ENCODE measurements at places on chromosomes 13 and 19.
A peak's percentile ranks its signal among the peaks of the same experiment; 100 is the strongest.

GRCh38 chr13:48297131-48297786 is 6.3 kb upstream of the RB1 start:
- no peak for DNase-seq

- DNase-seq: no peak
Observed at GRCh38 chr19:2170987-2171348, 7.2 kb downstream of the DOT1L start.

DNA sequence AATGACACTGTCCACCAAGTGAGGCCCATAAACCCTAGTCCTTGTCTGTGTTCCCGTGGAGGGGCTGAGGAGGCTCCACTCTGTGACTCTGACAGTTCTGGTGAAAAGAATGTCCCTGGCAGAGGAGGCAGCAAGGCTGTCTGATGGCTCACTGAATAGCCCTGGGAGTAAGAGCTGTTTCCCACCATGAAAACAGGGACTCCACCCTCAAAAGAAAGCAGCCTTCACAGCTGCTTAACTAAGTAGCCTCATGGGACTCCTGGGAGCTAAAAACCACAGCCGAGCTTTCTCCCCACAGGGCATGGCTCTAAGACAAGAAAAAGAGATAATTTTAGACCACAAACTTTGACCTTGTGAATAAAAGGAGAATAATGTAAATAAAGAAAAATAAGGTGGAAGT is 135.1 kb upstream of the FRY start:
- DNase-seq: no peak

DNA sequence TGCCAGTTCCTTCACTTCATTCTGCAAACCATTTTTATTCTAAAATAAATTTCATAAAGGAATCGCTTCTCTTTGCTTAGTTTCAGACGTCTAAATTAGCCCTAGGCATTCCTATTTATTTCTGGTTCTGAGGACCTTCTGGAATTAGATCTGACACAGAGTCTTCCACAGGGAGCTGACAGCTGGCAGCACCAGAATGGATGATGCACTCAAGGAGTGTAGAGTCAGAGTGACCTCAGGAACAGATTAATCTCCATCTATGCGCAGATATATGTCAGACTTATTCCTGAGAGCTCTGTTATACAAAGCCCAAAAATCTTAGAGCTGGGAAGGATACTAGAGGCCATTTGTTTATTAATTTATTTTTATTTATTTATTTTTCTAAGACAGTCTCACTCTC is 450.8 kb downstream of the HS6ST3 start:
- DNase-seq: no peak

GRCh38 chr19:50383001-50383851 is 921 bp upstream of the POLD1 start:
- no peak for DNase-seq

DNA sequence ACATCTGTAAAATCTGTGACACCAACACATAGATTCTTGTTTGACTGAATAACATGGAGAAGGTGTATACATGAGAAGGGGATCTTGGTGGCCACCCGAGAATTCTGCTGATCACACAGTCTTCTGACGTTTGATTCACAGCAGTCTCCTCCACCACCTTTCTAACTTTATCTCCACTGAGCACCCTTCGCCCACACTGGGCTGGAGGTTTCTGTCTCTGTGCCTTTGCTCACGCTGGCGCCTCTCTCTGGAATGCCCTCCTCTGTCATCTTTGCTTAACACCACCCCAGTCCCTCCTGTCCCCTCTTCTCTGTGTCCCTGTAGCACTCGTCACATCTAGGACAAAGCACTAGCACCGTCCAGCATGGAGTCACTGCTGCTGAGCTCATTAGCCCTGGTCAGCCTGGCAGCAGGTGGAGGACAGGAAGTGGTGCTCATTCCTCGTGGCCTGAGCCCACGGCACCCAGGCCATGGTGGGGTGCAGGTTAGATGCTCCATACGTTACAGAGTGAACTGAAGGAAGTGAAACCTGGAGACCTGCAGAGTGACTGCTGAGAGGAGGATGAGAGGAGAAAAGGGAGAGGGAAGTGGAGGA is 384.6 kb downstream of the UQCRFS1 start:
- no peak for DNase-seq

- DNase-seq: no peak
Observed at GRCh38 chr13:91792054-91792453, 393.6 kb downstream of the GPC5 start.

DNA sequence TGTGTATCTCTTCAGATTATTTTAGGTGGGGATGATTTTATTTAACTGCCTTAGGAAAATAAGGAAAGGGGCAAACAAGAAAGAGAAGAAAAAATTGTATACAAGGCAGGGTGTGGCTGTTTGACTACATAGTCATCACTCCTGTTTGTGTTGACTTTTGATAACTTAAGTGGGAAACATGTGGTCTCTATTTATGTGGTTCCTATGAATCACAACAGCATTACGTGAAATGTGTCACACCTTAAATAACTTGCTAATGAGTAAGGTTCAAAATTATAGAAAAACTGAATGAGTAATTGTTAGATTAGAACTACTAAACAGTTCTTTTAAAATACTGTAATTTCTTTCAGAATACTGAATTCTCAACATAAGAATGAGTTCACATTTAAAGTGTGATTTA is 69.3 kb downstream of the LMO7 start:
- DNase-seq: no peak

- DNase-seq: no peak
Observed at GRCh38 chr13:48576448-48577010, 43.6 kb upstream of the RCBTB2 start.

DNA sequence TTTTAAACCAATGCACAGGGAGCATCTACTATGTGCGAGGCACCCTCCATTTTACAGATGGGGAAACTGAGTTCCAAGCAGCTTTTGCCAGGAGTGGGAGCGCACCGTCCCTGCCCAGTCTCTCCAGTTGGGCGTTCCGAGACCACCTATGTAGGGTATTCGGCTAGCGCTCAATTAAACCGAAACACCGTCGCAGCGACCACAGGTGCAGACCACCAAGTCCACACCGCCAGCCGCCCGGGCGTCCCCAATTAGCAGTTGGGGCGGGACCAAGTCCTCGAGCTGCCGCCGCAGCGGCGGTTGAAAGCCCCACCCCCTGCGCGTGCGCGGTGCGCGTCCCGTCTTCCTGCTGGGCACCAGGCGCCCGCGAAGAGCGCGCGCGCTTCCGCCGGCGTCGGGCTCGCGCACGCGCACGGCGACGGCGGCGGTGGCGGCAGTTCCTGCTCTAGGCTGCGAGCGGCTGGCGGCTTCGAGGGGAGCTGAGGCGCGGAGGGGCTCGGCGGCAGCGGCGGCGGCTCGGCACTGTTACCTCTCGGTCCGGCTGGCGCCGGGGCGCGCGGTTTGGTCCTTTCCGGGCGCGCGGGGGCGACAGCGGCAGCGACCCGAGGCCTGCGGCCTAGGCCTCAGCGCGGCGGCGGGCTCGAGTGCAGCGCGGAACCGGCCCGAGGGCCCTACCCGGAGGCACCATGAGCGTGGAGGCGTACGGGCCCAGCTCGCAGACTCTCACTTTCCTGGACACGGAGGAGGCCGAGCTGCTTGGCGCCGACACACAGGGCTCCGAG is at the start of gene UPF1:
Gene UPF1, plus strand, starts transcription at position 436 of the 782 bp plus-strand sequence. Its CDS starts 251 bp downstream, at position 687.
- peak; percentile 95 for DNase-seq

- DNase-seq: no peak
Observed at GRCh38 chr13:112652512-112653070, 37.2 kb upstream of the ATP11A start.

- DNase-seq: no peak
Observed at GRCh38 chr13:111186305-111186935, 71.3 kb downstream of the ARHGEF7 start.

- DNase-seq: no peak
Observed at GRCh38 chr13:106246666-106247188, 288.7 kb downstream of the EFNB2 start.

DNA sequence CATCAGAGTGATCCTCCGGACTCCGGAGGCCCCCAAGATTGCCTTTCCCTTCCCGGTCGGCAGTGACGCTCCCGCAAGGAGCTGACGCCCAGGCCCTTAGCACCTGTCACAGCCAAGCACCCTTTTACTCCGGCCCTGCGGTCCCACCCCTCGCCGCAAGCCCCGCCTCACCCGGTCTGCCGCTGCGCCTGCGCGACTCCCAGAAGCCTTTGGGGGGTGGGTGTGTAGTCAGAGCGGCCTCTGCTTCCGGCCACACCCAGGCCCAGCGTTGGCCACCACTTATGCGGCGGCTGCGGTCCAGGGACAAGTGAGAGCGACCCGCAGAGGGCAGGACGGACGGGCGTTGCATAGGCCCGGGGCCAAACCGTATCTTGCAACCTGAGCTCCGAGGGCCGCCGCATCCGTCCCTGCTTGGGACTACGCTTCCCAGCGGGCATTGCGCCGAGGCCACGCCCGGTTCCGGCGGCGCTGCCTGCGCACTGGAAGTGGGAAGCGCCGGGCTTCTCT is 441 bp upstream of the ZFP28 start:
- peak; percentile 94 for DNase-seq

- DNase-seq: no peak
Observed at GRCh38 chr19:19817357-19817756, 4.2 kb downstream of the ZNF506 start.

DNA sequence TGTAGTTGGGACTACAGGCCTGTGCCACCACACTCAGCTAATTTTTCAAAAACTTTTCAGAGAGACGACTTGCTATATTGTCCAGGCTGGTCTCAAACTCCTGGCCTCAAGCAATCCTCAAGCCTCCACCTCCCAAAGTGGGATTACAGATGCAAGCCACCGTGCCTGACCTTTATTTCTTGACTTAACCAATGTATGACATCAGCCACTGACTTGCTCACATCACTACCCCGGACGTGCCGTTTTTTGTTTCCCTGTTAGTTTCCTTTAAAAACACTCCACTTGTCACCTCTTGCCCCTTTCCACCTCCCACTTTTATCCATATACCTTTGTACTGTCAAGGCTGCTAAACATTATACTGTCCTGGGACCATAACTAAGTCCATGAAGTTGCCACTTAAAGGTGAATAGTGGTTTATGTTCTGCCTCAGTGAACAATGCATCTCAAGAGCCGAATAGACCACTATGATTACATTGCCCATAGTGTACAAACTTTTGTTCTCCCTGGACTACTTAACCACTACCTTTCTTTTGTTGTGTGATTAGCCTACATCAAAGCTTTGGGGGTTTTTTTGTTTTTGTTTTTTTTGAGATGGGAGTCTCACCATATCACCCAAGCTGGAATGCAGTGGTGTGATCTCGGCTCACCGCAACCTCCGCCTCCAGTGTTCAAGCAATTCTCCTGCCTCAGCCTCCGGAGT is 2.3 kb upstream of the EPHX3 start:
- DNase-seq: no peak

DNA sequence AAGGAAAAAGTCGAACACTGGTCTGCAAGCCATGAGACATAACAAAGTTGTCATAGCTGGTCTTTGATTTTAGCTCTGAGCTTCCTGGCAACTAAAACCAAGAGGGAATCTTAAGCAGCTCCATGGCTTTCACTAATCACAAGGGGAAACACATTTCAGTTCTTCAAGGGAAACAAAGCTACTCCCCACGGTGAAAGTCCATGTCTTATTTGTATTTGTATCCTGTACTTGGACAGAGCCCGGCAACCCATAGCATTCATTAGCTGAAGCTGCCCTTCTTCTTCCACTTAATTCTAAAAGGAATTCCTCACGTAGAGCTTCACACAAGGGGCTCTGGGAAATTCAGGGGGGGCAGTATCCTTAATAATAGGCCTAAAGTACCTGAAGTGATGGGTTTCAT is 128.9 kb downstream of the RGCC start:
- DNase-seq: no peak

DNA sequence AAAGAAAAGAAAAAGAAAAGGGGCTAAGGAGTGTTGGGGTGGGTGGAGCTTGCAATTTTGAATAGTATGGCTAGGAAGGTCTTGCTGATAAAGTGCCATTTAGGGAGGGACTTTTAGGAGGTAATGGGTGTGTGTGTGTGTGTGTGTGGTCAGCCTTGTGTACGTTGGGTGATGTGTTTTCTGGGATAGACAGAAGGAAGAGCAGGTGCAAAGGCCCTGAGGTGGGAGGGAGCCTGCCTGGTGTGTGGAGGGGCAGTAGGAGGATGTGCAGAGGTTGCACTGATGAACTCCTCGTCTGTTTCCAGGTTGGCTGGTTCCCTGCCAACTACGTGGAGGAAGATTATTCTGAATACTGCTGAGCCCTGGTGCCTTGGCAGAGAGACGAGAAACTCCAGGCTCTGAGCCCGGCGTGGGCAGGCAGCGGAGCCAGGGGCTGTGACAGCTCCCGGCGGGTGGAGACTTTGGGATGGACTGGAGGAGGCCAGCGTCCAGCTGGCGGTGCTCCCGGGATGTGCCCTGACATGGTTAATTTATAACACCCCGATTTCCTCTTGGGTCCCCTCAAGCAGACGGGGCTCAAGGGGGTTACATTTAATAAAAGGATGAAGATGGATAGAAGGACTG is 30.5 kb upstream of the ADGRE1 start:
- DNase-seq: no peak

DNA sequence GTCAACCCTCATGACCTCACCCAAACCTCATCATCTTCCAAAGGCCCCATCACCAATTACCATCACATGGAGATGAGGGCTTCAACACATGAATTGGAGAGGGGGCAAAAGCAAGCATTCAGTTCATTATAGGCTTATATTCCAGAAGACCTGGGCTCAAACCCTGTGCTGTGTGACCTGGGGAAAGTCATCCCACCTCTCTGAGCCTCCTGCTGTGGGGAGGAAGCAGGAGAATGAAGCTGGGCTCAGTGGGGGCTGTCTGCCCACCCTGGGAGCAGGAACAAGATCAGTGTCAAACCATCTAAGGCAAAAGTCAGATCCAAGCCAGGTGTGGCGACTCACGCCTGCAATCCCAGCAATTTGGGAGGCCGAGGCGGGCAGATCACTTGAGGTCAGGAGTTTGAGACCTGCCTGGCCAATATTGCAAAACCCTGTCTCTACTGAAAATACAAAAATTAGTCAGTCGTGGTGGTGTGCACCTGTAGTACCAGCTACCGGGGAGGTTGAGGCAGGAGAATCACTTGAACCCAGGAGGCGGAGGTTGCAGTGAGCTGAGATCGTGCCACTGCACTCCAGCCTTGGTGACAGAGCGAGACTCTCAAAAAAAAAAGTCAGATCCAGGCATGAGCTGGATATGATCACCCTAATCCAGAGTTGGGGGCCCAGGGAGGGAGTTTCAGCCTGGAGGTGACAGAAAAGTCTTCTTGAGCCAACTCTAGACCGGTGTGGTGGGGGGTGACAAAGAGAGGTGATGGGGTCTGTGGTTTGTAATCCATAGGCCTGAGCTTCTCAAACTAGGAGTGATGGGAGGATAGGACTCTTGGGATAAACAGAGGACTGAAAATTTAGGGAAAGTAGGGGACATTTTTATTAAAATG is 1.6 kb upstream of the TPM4 start:
- peak; percentile 27 for DNase-seq
